ENCODE measurements at places on chromosomes 4 and X.

- DNase-seq: no peak
Measured at GRCh38 chrX:47483306-47484268, 565 bp upstream of the ZNF41 start.

DNA sequence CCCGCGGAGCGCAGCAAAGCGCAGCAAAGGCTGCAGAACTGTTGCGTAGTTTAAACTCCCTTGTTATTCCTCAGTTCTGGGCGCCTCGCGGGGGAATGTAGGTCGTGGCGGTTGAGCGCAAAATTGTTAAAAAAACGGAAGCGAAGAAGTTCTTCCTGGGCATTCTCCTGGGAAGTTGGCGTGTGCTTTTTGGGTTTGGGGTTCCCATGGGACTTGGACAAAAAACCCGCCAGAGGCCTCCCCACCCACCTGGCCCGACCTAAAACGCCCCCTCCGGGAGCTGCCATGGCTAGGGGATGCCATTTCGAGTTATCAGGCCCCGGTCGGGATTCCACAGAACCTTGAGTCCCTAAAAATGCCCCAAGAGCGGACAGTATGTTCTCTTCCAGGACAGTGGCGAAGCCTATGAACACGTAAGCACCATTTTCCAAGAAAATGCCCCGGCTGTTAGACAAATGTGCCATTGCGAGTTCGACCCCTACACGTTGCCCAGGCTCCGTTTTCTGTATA is 8.9 kb downstream of the ZIC3 start:
- no peak for DNase-seq

DNA sequence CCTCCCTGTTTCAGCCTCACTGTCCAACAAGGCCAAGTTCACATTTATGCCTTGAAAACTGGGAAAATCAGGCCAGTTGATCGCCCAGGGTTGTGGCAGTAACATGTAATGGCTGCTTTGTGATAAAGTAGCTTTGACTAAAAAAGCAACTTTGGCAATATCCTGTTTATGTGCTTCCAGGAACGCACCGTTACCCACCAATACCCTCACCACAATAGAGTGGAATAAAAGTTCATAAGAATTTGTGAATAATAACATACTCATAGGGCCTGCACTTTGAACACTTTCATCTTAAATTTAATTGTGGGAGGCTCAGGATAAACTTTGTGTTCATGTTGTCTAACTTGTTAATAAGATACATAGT is 80.7 kb upstream of the MAML3 start:
- DNase-seq: no peak

GRCh38 chr4:179040259-179040658 is 1598.0 kb upstream of the AGA start:
- DNase-seq: no peak

DNA sequence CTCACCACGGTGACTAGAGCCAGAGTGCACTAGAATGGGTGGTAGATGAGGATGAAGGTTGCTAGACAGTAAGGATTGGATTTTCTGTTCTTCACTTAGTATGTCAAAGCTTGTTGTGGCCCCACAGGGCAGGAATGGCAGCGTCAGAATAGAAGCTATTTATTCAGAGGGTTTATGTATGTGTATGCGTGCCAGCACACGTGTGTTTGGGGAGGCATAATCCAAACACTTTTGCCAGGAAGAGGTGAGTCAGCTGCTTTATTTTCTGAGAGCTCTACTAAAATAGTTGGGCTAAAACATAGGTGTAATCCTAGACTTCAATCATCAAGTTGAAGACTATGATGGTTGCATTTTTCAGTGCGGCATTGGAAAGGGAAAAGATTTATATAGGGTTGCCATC is 1.2 kb upstream of the MAGEE2 start:
- no peak for DNase-seq

DNA sequence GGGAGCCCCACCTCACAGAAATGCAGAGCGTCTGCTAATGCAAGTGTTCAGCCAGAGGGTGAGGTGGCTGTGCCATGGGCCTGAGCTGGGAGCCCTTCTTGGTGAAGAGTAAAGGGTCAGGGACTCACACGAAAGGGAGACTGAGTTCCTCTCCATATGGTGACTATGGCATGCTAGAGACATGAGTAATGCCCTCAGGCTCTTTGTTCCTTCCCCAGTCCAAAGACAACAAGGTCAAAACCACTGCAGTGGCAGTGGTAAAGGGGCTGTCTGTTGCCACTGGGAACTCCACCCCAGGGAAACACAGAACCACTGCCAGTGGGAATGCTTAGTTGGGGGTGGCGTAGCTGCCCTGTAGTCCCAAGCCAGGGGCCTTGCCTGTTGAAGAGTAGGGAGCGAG is 22.4 kb downstream of the RAB40AL start:
- DNase-seq: no peak

- DNase-seq: no peak
Measured at GRCh38 chr4:155638195-155638965, 28.3 kb upstream of the GUCY1A1 start.

- DNase-seq: no peak
Measured at GRCh38 chr4:103484521-103484920, 235.3 kb downstream of the TACR3 start.
